ENCODE measurements at places on chromosomes 3 and 15. TPM values are rescaled to one million over a fixed set of nuclear protein-coding genes. Genes with fewer than 3 reads are reported as not detected.

IQCF6 gene
- not detected for total RNA-seq

GOLGA6L2 gene
- not detected for total RNA-seq

WDR72 gene
- not detected for total RNA-seq

DNA sequence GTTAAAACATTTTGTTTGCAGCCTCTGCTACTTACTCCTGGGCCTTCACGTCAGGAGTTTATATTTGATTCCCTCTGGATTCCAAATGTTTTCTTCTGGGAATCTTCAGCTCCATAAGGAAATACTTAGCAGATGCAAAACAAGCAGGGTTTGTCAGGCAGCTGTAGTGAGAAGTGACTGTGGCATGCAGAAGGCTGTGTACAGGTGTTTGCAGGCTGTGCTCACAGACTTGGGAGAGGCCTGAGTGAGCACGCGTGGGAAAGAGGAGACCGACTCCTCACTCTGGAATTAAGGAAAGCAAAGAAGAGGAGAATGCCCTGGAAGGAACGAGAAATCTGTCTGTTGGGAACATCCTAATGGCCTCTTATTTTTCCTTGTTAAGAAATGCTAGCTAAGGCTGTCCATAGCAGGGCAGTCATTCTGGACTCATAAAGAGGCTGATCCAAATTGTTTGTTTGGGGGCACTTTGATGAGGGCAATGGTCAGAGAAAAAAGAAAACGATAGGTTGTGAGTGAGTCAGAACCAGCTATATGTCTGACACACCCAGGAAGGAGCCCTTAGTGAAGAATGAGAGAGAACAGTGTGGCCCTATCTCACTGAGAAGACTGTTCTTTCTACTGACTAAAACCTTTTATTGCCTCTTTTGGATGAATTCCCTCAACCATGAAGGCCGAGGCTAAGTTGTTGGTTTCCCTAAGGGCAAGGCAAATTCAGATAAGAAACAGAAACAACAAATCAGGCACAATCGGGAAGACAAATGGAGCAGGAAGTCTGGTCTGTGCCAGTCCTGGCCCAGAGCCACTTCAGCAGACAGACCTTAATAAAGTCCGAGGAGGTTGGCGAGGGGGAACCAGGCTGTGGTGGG, 82.6 kb downstream of the TGFBR2 start:
- DNase-seq: peak; percentile 75
